ENCODE measurements at places on chromosomes 3 and 15. TPM values are rescaled to one million over a fixed set of nuclear protein-coding genes. Genes with fewer than 3 reads are reported as not detected.

MGLL gene
- 0.77 TPM for polyA plus RNA-seq

PLS1 gene
- polyA plus RNA-seq: 6.2 TPM

CNTN6 gene
- polyA plus RNA-seq: not detected

LHFPL4 gene
- polyA plus RNA-seq: 0.33 TPM

GRCh38 chr3:99484871-99485270, 153.5 kb upstream of the COL8A1 start:
- H3K27ac ChIP-seq: no peak overlapping the region
- no peak overlapping the region for H3K4me3 ChIP-seq

DNA sequence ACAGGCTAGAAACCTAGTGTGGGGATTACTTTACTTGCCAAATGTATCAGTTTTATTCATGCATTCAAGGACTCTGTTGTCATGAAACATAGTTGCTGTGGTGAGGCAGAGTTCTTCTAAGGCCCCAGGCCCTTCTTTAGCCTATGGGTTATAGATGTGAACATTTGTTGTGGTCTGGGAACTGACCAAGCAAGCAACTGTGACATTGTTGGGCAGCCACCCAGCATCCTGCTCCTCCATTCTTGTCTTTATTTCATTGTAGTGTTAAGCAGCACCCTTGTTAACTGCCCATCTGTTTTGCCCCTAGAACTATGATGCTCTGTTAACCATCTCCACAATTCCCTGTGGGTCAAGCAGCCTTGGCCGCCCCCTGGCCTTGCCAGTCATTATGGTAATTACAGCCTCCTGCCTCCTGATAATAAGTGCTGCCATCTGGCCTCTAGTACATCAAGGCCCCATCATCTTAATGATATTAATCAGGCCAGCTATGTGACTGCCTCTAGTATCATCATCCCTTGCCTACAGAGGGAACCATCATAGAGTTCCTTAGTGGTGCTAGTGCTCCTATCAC, 12.2 kb upstream of the IFT57 start:
- no peak overlapping the region for H3K27ac ChIP-seq
- no peaks in the 10 kb centered on the region for H3K27me3 ChIP-seq
- no peak overlapping the region for H3K4me3 ChIP-seq
- H3K4me1 ChIP-seq: no peaks in the 10 kb centered on the region
- DNase-seq: no peak

DNA sequence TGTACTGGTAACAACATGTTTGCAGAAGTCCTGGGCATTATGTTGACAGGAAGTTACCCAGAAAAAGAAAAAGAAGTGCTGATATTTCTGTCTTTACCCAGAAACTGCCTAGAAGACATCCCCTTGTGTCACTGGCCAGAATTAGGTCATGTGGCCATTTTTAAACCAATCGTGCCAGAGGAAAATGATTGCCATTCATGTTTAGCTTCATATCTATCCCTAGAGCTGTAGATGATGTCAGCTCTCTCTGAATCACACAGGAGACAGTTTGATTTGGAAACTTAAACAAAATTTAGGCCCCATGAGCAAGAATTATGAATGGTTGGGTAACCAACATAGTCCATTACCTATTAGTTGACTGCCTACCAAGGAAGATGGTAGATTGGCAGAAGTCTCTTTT, 8.9 kb upstream of the PLOD2 start:
- no peaks in the 10 kb centered on the region for H3K36me3 ChIP-seq
- no peak for DNase-seq
- no peak overlapping the region for H3K27ac ChIP-seq
- no peaks in the 10 kb centered on the region for H3K27me3 ChIP-seq
- H3K4me3 ChIP-seq: no peak overlapping the region

DNA sequence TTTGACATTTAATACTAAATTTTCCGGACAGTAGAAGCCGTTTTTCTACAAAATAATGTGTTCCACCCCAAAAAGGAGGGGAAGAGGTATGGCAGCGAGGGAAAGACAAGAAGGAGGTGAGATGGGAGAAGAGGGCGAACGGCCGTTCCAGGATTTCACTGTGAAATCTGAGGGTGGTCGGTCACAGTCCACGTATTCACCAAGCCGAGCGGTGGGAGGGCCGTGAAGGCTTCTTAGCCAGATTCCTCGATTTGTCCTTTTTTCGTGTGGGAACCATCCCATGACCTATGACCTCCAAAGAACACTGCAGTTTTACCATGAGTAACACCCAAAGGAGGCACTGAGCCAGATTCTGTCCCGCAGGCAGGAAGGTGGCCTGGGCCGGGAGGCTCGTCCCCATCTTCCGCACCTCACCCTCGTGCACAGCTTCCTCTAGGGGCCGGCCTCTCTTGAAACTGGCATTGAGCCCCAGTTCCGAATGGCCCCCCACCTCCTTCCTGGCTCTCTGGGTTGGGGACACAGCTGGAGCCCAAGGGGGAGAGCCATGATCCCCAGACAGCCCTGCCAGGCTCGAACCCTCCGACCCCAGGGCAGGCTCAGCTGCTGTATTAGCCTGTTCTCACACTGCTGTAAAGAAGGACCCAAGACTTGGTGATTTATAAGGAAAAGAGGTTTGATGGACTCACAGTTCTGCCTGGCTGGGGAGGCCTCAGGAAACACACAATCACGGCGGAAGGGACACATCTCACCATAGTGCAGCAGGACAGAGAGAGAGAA, 23.7 kb downstream of the XXYLT1 start:
- no peaks in the 10 kb centered on the region for H3K36me3 ChIP-seq
- no peaks in the 10 kb centered on the region for H3K4me1 ChIP-seq
- no peak for DNase-seq
- H3K27ac ChIP-seq: no peak overlapping the region

DNA sequence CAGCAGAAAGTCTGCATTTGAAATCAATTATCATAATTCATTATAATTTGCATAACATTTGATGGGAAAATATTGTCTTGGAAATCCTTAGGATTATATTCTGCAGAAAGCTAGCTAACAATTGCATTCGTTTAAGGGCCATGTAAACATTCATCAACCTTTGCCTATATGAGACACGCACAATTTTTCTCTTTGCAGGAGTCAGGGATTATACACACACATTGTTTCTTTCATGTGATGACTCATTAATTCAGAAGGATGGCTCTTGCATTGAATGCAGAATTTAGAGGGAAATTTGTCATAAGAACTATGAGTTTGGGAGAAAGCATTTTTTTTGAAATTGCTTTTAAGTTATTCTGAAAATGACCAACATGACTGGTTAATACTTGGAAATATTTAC, 844.7 kb downstream of the DIPK2A start:
- H3K4me3 ChIP-seq: no peak overlapping the region
- no peaks in the 10 kb centered on the region for H3K36me3 ChIP-seq
- H3K27ac ChIP-seq: no peak overlapping the region
- no peak for DNase-seq

- H3K4me1 ChIP-seq: no peaks in the 10 kb centered on the region
- H3K36me3 ChIP-seq: no peaks in the 10 kb centered on the region
- no peak for DNase-seq
- H3K27ac ChIP-seq: no peak overlapping the region
- H3K4me3 ChIP-seq: no peak overlapping the region
Measured at GRCh38 chr15:63950911-63951481, 95.3 kb downstream of the DAPK2 start.

- H3K27ac ChIP-seq: no peak overlapping the region
- no peaks in the 10 kb centered on the region for H3K4me1 ChIP-seq
- H3K4me3 ChIP-seq: no peak overlapping the region
- H3K27me3 ChIP-seq: peaks cover 6% of the 10 kb centered on the region
Measured at GRCh38 chr3:190323246-190323626, 990 bp upstream of the CLDN1 start.

- H3K4me3 ChIP-seq: no peak overlapping the region
- no peak for DNase-seq
- H3K36me3 ChIP-seq: no peaks in the 10 kb centered on the region
- no peak overlapping the region for H3K27ac ChIP-seq
Measured at GRCh38 chr15:40500568-40501330, 30.0 kb downstream of the CHST14 start.
